ENCODE measurements at places on chromosomes 7 and 10. TPM values are rescaled to one million over a fixed set of nuclear protein-coding genes. Genes with fewer than 3 reads are reported as not detected.

Gene ENTPD1
- total RNA-seq, result 0.64 TPM

DNA sequence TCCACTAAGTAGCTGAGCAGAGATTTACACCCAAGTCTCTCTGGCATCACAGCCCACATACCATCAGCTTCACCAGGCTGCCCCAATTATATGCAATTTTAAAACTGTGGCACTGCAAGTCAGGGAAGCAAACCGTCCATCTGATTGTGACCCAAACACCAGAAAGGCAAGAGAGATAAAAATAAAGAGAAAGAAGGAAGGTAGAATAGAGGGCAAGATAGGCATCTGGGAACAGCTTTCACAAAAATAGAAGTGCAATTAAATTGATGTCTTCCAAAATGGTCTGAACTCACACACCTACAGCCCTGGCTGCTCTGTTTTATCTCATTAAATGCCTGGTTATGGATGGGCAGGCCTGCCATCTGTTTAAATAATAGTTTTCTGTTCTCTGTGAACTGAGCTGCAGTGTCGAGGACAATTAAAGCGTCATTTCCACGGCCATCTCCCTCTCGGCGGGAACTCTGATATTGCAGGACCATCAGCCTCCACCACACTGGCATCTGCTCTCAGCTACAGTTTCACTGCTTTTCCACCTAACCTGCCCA is 509.1 kb downstream of the INHBA start:
- DNase-seq, result no peak

GRCh38 chr10:16184096-16184597 is 252.7 kb upstream of the PTER start:
- DNase-seq, result no peak

GRCh38 chr7:155448632-155449007 is 9.3 kb upstream of the EN2 start:
- no peak for DNase-seq

DNA sequence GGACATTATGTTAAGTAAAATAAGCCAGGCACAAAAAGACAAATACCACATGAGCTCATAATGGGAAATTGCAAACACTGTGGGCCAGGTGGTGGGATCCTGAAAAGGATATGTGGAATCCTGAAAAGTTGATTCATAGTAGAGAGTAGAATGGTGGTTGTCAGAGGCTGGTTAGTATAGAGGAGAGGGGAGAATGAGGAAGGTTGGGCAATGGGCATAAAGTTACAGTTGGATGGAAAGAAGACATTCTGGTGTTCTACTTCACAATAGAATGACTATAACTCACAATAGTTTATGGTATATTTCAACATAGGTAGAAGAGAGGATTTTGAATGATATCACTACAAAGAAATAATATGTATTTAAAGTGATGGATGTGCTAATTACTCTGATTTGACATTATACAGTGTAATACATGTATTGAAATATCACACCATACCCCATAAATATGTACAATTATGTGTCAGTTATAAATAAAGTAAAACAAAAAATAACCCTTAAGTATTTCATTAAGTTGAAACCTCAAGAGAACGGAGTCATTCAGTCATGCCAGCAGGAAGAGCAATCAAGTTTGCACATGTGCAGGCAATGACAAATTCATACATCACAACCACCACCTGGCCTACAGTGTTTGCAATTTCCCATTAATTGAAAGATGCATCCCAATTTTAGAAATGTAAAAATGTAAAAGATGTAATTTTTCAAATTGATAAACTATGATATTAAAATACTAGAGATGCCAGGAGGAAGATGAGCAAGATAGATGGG is 156.7 kb downstream of the MAGI2 start:
- no peak for DNase-seq

Gene ACSM6
- total RNA-seq, result not detected

DNA sequence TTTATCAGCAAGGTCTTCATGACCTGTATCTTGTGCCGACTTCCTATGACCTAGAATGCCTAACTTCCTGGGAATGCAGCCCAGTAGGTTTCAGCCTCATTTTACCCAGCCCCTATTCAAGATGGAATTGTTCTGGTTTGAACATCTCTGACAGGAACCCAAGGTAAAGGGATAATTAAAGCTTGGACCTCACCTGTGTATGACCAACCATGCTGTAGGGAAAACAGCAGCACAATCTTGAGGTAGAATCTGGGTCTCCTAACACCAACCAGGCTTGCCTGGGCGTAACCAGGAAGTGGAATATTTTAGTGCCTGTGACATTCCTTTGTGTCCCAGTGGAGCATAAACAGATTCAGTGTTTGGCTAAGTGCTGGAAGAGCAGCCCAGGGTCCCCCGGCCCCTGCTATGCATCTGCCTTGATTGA is 94.1 kb downstream of the PFKFB3 start:
- no peak for DNase-seq

- no peak for DNase-seq
Observed at GRCh38 chr10:91799612-91799975, 1.4 kb downstream of the TNKS2 start.

Gene AKR1D1
- total RNA-seq, result not detected

- no peak for DNase-seq
Observed at GRCh38 chr7:13821152-13821787, 168.2 kb downstream of the ETV1 start.

- DNase-seq, result no peak
Observed at GRCh38 chr10:47237316-47238260, 62.4 kb upstream of the GDF10 start.

Gene PTF1A
- not detected for total RNA-seq

Gene FGFBP3
- 1.4 TPM for total RNA-seq

GRCh38 chr10:26455567-26456315 is 17.6 kb downstream of the APBB1IP start:
- no peak for DNase-seq

GRCh38 chr10:11551916-11552602 is 59.4 kb downstream of the USP6NL start:
- no peak for DNase-seq

DNA sequence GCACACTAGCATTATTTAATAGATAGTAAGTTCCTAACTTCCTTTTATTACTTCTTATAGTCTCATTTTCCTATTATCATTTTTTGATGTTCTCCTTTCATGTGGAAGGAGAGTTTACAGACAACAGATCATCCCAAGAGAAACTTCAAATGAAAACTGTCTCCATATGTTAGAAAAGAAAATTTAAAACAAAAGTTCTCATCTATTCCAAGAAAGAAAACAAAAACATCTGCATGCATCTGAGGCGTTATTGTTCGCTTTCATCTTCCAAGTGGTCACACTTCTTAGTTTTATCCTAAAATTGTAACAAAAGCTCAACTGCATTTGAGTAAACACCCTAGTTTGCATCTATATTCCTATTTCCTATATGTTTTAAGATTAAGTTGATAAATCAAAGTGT is 126.2 kb downstream of the SEMA3D start:
- DNase-seq, result no peak

Gene TBX20
- total RNA-seq, result not detected

Gene PTPRZ1
- total RNA-seq, result not detected

- no peak for DNase-seq
Observed at GRCh38 chr7:55163733-55164132, 144.9 kb downstream of the EGFR start.

- no peak for DNase-seq
Observed at GRCh38 chr10:53284615-53285182, 512.1 kb upstream of the MBL2 start.

Gene EPHB6
- total RNA-seq, result 55.8 TPM

Gene ABCB1
- 12.2 TPM for total RNA-seq

Gene STEAP4
- total RNA-seq, result not detected

DNA sequence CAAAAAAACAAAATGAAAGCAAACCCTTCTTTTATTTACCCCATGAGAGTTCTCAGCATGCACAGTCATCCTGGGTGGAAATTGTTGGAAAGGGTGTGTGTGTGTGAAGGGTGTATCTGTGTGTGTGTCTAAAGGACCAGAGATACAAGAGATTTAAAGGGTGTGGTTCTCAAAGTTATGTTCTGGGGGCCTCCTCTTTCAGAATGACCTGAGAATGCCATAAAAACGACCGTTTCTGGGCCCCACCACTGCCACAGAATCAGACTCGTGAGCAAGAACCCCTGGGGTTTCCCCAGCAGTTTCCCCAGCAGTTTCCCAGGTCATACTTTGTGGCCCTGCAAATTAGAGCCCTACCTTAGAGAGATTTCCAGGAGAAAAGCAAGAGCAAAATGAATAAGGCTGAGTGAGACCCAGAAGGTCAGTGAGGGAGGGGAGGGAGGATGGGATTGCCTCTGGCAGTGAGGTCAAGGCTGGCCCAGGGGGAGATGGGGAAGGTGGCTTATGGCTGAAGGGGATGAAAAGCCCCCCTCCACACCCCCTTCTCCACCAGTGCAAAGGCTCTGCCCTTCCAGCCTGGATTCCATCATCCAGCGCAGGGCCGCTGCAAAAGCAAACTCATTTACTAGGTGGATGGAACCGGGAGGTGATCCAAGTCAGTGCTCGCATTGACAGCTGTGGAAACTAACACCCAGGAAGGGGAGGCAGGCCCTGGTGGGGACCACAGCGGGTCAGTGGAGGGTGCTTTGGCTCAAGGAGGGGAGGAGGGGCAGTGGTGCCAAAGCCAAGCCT is 10.2 kb downstream of the PYROXD2 start:
- DNase-seq, result no peak

Gene PRPS1L1
- total RNA-seq, result not detected

GRCh38 chr7:86667732-86668131 is 24.0 kb downstream of the GRM3 start:
- no peak for DNase-seq

Gene DRGX
- not detected for total RNA-seq

GRCh38 chr7:82926477-82926876 is 236.2 kb downstream of the PCLO start:
- DNase-seq, result no peak

Gene SEMA3A
- total RNA-seq, result 0.60 TPM

- DNase-seq, result no peak
Observed at GRCh38 chr7:85773116-85773728, 586.4 kb upstream of the SEMA3D start.

- DNase-seq, result no peak
Observed at GRCh38 chr10:87916515-87916914, 53.1 kb downstream of the PTEN start.

DNA sequence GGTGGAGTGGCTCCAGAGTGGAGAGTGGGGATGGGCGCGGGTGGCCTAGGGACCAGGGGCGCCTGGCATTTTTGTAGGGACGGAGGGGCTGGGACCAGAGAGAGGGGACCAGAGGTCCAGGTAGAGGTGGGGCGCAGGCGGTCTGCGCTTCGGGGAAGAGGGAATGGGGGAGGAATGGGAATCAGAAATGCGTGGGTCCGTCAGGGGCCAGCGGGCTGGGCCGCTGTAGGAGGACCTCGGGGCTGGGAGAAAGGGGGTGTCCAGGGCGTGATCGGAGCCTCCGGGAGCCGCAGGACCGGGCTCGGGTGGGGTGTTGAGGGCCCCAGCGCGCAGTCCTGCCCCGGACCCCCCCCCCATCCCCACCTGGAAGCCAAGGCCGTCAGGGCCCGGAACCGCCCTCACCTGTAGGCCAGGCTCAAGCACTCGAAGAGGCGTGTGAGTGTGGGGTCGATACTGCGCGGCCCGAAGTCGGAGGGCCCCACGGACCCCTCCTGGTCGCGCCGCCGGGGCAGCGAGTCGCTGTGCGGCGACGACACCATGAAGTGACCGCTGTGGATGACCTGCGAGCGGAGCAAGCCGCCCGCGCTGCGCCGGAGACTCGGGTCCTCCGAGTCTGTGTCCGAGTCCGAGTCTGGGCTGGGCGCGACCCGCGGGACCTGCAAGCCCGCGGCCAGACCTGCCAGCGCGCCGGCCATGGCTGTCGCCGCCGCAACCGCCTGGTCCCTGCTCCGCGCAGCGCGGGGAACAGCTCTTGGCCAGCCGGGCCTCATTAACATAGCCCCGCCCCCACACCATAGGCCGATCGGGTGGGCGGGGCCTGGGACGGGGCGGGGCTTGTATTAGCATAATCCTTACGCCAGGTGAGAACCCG is at the start of gene MLXIPL:
TSS of gene MLXIPL (minus strand) at position 725 of the 871 bp plus-strand sequence. CDS start at position 695, 30 bp downstream.
- DNase-seq, result peak; percentile 73

Gene C10orf67
- total RNA-seq, result not detected

- no peak for DNase-seq
Observed at GRCh38 chr7:42068554-42069280, 168.3 kb downstream of the GLI3 start.

- no peak for DNase-seq
Observed at GRCh38 chr7:112286250-112287086, 80.0 kb downstream of the ZNF277 start.

- no peak for DNase-seq
Observed at GRCh38 chr10:86263907-86264306, 102.7 kb downstream of the GRID1 start.

Gene SPDYE8
- not detected for total RNA-seq

Gene CUZD1
- 0.64 TPM for total RNA-seq

GRCh38 chr7:152673897-152674296 is 2.0 kb downstream of the XRCC2 start:
- DNase-seq, result no peak

Gene RET
- not detected for total RNA-seq

Gene KCP
- not detected for total RNA-seq

- no peak for DNase-seq
Observed at GRCh38 chr7:2645274-2645868, 13.6 kb downstream of the TTYH3 start.

Gene EN2
- not detected for total RNA-seq

- no peak for DNase-seq
Observed at GRCh38 chr7:55099821-55100543, 81.2 kb downstream of the EGFR start.

DNA sequence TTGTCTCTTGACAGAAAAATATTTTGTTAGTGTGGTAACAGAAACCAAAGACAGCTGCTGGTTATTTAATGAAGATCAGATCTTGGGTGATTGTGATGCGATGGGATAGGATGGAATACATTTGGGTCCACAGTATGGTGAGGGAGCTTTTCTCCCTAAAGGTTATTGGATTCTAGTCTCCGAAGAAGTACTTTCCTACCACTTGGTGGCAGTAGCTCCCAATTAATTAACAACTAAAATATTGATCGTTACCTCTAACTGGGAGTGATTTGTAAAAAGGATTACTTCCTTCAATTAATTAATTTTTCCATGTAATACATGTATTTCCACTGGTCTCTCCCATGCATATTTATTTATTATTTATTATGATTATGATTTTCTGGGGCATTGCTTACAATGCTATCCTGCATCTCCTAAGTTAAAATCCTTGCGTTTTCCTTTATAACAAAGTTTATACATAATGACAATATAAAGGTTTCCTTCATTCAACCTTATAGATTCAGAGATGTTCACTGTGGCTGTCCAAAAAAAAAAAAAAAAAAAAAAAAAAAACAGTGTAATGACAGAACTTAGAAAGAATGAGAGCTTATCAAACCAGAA is 25.6 kb downstream of the TMEM196 start:
- DNase-seq, result peak; percentile 13

DNA sequence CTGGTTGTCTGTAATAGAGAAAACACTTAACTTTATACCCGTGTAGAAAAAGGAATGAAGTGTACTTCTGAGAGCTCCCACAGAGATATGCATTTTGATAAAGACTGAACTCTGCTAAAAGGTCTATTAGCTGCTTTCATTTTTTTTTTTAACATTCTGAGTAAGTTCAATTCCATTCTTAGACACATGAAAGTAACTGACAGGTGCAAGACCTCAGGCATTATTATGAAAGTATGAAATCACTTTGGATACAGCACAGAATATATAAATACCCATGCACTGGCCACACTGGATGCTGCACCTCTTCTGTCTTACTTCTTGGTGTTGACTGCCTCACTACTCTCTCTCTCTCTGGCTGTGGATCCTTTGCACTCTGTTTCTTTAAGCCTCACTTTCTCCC is 46.2 kb downstream of the VWDE start:
- DNase-seq, result no peak
